ENCODE measurements at places on chromosomes 16 and 17.

- DNase-seq = no peak
These were observed 82.2 kb upstream of the CDC42EP4 start for GRCh38 chr17:73393962-73394361.

GRCh38 chr16:53449816-53450517 lies 15.7 kb downstream of the RBL2 start:
- no peak for DNase-seq

- DNase-seq = no peak
These were observed 259.8 kb downstream of the CPPED1 start for GRCh38 chr16:12543700-12544476.

GRCh38 chr16:8686031-8686621 lies 11.7 kb downstream of the ABAT start:
- DNase-seq = peak; percentile 49
